ENCODE measurements at places on chromosomes 2 and 18. TPM values are rescaled to one million over a fixed set of nuclear protein-coding genes. Genes with fewer than 3 reads are reported as not detected.

Gene SERPINB12
- total RNA-seq: not detected

DNA sequence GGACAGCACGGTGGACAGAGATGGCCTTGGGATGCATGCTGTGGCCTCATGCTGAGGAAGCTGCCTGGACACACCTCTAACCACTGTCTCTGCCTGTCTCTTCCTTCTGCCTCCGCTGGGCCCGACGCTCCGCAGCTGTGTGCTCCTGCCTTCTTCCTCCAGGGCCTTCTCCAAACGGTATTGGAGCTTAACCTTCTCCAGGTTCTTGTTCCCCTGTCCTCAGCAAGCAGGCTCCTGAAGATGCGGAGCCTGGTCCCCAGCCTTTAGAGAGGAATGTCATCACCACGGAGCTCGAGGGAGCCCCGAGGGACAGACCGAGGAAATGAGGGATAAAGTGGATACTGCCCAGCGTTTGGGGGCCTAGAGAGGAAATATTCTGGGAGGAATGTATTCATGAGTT, 155.1 kb downstream of the DYSF start:
- no peak for DNase-seq

Gene MEP1B
- not detected for total RNA-seq

Gene SERPINB10
- total RNA-seq: not detected

- DNase-seq: no peak
These were observed 71.8 kb upstream of the YWHAQ start for GRCh38 chr2:9702604-9703084.

- DNase-seq: no peak
These were observed 39.1 kb downstream of the NFATC1 start for GRCh38 chr18:79434607-79435401.
